ENCODE measurements at places on chromosomes 13 and 19. TPM values are rescaled to one million over a fixed set of nuclear protein-coding genes. Genes with fewer than 3 reads are reported as not detected.

- no peak for DNase-seq
These were observed 130.5 kb downstream of the MAB21L1 start for GRCh38 chr13:35345992-35346391.

DNA sequence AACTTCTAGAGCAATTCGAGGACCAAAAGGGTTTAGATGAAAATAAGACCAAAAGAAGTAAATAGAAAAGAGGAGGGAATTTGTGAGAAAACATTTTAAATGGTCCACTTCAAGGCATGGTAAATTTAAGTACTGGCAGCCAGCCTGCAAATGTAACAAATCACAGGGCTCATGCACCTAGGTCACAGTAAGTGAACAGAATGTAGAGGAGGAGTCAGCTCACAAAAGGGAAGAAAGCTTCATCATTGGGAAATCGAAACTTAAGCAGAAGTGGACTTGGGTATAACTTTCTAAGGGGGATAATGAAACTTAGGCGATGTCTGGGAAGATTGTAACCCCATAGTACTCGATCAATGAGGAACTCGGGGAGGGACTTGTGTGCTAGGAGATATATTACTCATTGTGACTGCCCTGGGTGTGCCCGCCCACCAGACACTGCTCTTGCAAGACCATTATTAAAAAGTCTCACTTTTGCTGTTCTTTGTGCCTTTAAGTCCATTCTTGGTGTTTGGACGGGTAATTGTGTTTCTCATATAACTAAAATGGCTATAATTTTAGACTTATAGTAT lies 1053.6 kb upstream of the MIR17HG start:
- no peak for DNase-seq

DNA sequence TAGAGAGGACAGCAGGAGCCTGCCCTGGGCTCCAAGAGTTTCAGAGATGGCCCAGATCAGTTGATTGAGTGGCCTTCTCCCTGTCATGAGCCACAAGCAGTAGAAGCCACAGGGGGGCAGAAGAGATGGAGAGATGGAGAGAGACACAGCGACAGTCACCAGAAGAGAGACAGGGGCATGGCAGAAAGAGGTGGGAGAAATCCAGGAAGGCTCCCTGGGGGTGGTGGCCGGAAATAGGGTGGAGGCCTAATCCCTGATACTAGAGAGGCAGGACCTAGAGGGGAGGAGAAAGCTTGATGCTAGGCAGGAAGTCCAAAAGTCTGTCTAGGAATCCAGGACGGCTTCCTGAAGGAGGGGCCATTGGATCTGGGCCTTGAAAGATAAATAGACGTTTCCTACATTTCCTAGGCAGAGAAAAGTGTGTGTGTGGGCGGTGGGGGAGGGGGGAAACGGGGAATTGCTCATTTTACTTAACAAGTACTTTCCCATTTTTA lies 9.6 kb upstream of the TPM4 start:
- DNase-seq = no peak

The GAS6 gene
- 189 TPM for total RNA-seq

- no peak for DNase-seq
These were observed 15.3 kb upstream of the SPATA13 start for GRCh38 chr13:24145240-24145639.

The IGSF23 gene
- not detected for total RNA-seq

DNA sequence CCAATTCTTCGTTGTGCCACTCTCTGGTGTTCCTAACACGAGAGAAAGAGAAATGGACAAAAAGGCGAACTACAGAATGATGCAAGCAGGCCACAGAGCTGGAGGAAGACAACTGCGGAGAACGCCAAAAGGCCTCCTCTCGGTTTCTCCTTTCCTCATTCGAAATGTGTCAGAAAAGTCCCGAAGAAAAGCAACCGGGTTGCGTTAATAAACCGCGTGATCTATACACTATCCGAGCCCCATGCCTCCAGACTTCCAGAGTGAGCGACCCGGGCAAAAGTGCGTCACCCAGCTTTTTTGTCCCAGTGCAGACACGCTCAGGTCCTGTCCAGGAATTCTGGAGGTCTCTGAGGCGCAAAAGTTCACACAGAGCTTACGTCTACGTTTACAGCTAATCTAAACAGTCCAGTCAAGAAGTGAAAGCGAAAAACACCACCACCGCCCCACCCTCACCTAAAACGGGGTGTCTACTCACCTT lies 413 bp downstream of the N4BP2L2 start:
- no peak for DNase-seq

The RNASEH2A gene
- 6.3 TPM for total RNA-seq

The ETV2 gene
- 0.68 TPM for total RNA-seq

- DNase-seq = no peak
These were observed 344.6 kb downstream of the DNAJC15 start for GRCh38 chr13:43368003-43368402.

The ZNF780A gene
- total RNA-seq = 8.1 TPM

The URAD gene
- total RNA-seq = not detected

- DNase-seq = no peak
These were observed 24.4 kb downstream of the B3GLCT start for GRCh38 chr13:31224174-31224669.

Measured in Right ventricle myocardium inferior (tissue), 1 donor.